ENCODE measurements at places on chromosomes 6 and 20. TPM values are rescaled to one million over a fixed set of nuclear protein-coding genes. Genes with fewer than 3 reads are reported as not detected.

CRISP3 gene
- not detected for polyA plus RNA-seq

KIF3B gene
- 23.8 TPM for polyA plus RNA-seq

ACTL10 gene
- polyA plus RNA-seq = 0.25 TPM

CAP2 gene
- 8.5 TPM for polyA plus RNA-seq

MOG gene
- polyA plus RNA-seq = not detected

IMPG1 gene
- polyA plus RNA-seq = not detected

DNA sequence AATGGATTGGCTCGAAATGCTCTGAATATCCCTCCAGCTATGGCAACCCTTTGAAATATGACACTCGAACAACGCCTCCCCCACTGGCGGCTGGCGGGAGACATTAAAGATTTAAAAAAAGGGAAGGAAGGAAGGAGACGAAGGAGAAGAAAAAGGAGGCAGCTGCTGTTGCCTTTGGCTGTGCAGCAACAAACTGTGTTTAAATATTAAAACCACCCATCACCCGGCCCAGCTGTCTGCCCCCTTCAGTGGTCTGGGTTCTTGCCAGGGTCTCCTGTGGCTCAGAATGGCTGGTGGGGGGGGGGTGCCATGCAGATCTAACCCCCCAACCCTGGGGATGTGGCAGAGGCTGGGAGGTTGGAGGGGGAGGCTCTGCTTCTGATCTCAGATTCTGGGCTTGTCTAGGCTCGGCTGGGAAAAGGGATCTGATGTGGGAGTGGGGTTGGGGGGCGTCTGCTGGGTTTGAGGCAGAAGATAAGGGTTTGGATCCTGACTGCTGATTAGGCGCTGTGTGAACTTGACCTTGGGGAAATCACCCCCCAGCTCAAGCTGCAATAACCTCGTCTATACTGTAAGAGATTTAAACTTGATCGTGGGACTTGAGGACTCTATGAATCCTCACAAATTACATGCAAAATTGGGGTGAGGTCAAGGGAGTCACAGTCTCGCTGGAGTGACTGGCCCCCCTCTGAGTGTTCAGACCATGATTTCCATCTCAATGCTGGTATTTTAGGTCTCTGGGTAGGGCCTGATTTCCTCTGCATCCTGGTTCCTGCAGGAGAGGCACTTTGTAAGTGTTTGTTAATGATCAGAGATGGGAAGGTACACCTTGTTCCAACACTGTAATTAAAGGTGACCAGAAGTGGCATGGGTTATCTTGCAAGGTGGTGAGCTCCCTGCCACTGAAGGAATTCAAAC is 40.3 kb upstream of the BLCAP start:
- no peaks in the 10 kb centered on the region for H3K4me1 ChIP-seq
- H3K27me3 ChIP-seq = peaks cover 12% of the 10 kb centered on the region
- DNase-seq = no peak

- no peaks in the 10 kb centered on the region for H3K27me3 ChIP-seq
- peaks cover 3% of the 10 kb centered on the region for H3K36me3 ChIP-seq
- no peak overlapping the region for H3K27ac ChIP-seq
- no peaks in the 10 kb centered on the region for H3K4me1 ChIP-seq
Observed at GRCh38 chr20:35637276-35637675, 21.6 kb downstream of the SPAG4 start.

- H3K36me3 ChIP-seq = peaks cover 13% of the 10 kb centered on the region
- no peak for DNase-seq
- H3K4me1 ChIP-seq = no peaks in the 10 kb centered on the region
- no peak overlapping the region for H3K4me3 ChIP-seq
- H3K27ac ChIP-seq = no peak overlapping the region
Observed at GRCh38 chr6:15513131-15513771, 149.6 kb downstream of the DTNBP1 start.

GRCh38 chr6:4747588-4747987 is 28.6 kb upstream of the CDYL start:
- H3K36me3 ChIP-seq = no peaks in the 10 kb centered on the region
- no peaks in the 10 kb centered on the region for H3K4me1 ChIP-seq
- no peak for DNase-seq

DNA sequence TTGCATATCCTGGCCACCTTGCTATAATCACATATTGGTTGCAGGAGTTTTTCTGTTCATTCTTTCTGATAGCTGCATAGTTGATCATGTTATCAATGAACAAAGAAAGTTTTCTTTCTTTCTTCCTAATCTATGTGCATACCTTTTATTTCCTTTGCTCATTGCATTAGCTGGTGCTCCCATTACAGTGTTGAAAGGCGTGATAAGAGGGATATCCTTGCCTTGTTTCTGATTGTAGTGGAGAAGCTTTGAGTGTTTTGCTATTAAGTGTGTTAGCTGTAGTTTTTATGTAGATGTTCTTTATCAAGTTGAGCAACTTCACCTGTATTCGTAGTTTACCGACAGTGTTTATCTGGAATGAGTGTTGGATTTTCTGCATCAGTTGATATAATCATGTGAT is 14.6 kb downstream of the STXBP5 start:
- H3K4me1 ChIP-seq = no peaks in the 10 kb centered on the region
- peaks cover 31% of the 10 kb centered on the region for H3K36me3 ChIP-seq
- no peak for DNase-seq
- H3K27me3 ChIP-seq = no peaks in the 10 kb centered on the region
- no peak overlapping the region for H3K27ac ChIP-seq
- no peak overlapping the region for H3K4me3 ChIP-seq

DNA sequence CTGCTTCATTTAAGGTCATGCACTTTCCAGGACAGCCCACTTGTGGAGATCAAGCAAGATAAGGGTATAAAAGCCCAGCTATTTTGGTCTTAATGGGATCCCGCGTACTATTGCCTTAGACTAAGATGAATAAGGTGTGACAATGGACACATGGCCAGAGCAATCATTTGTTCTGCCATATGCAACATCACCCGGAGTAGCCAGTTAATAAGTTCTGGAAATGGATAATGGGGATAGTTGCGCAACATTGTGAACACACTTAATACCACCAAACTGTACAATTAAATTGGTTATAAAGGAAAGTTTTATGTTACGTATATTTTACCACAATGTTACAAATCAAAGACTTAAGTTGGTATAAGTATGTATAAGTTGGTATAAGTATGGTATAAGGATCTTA is 674.5 kb downstream of the HDGFL1 start:
- peak overlapping the region; percentile 99 for H3K27ac ChIP-seq
- DNase-seq = no peak
- no peak overlapping the region for H3K4me3 ChIP-seq
- peaks cover 6% of the 10 kb centered on the region for H3K4me1 ChIP-seq
- no peaks in the 10 kb centered on the region for H3K36me3 ChIP-seq

GRCh38 chr6:119066517-119066916 is 11.9 kb downstream of the FAM184A start:
- no peak overlapping the region for H3K27ac ChIP-seq
- no peak overlapping the region for H3K4me3 ChIP-seq
- no peak for DNase-seq
- no peaks in the 10 kb centered on the region for H3K4me1 ChIP-seq
- H3K27me3 ChIP-seq = no peaks in the 10 kb centered on the region

DNA sequence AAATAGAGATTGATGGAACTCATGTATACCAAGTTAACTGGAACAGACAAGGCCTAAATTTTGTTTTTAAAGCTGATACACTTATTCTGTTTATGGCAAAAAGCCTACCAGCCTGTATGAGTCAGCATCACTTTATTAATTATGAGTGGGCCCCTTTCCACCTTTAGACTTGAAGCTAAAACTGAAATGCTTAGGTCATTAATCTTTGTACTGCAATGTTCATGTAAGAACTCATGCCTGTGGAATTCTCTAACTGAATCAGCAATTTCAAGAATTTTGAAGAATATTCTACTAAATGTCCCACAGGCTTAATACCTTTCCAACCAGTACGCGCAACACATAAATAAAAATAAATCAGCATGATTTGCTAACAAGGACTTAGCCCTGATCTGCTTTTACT is 140.2 kb upstream of the PHACTR1 start:
- H3K27ac ChIP-seq = no peak overlapping the region
- no peak for DNase-seq
- no peaks in the 10 kb centered on the region for H3K27me3 ChIP-seq
- no peaks in the 10 kb centered on the region for H3K4me1 ChIP-seq
- H3K4me3 ChIP-seq = no peak overlapping the region

DNA sequence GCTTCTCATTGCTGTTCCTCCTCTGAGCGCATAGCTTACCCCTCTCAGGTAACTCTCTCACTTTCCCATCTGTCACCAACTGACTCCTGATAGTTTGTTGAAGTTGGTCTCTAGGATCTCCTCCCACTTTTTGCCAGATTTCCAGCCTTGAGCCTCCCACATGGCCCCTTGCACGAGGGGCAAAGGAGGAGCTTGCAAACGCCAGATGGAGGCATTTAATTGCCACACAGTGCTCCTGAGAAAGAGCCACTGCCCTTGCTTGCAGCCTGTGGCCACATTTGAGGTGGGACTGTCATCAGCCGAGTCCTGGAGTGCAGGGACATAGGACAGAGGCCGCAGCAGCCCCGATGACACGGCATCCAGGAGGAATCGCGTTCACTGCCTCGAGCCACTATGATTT is 348.7 kb downstream of the SMOC2 start:
- no peaks in the 10 kb centered on the region for H3K4me1 ChIP-seq
- peak; percentile 40 for DNase-seq
- H3K27ac ChIP-seq = no peak overlapping the region
- no peak overlapping the region for H3K4me3 ChIP-seq
- no peaks in the 10 kb centered on the region for H3K27me3 ChIP-seq

- H3K4me3 ChIP-seq = peak within 1 kb of the TSS; percentile 68
- no peaks in the 10 kb centered on the region for H3K36me3 ChIP-seq
- H3K4me1 ChIP-seq = peaks cover 16% of the 10 kb centered on the region
- no peaks in the 10 kb centered on the region for H3K27me3 ChIP-seq
- DNase-seq = peak; percentile 99
Observed at GRCh38 chr20:62861726-62862336, at the start of gene TCFL5. Gene TCFL5 (minus strand): TSS chr20:62861822. CDS start chr20:62861670, 152 bp downstream.

- DNase-seq = no peak
- no peaks in the 10 kb centered on the region for H3K27me3 ChIP-seq
- H3K36me3 ChIP-seq = no peaks in the 10 kb centered on the region
- H3K4me1 ChIP-seq = no peaks in the 10 kb centered on the region
- H3K27ac ChIP-seq = no peak overlapping the region
Observed at GRCh38 chr20:22099348-22099747, 393.9 kb downstream of the PAX1 start.

DNA sequence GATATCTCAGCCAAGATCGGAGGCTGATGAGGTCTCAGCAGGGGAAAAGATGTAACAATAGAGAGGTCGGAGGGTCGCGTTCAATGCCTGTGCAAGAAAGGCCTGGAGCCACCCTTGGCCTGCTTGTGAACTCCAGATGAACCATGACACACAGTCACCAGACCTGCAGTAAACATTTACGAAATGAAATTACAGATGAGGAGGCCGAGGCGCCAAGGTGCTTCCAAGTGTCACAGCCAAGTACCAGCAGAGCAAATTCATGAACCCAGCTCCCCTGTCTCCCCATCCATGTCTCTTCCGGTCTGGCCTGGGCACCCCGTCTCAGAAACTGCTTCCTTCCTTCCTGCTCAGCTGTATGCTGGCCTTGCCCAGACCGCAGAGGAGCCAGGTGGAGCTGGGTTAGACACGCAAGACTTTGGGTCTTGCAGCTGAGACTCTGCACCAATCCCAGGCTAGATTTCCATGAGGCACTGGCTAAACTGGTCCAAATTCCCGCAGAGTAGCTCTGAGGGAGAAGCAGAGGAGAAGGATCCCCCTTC is 48.1 kb downstream of the CHMP4B start:
- DNase-seq = no peak
- no peak overlapping the region for H3K27ac ChIP-seq
- no peak overlapping the region for H3K4me3 ChIP-seq
- no peaks in the 10 kb centered on the region for H3K27me3 ChIP-seq
- H3K4me1 ChIP-seq = no peaks in the 10 kb centered on the region

DNA sequence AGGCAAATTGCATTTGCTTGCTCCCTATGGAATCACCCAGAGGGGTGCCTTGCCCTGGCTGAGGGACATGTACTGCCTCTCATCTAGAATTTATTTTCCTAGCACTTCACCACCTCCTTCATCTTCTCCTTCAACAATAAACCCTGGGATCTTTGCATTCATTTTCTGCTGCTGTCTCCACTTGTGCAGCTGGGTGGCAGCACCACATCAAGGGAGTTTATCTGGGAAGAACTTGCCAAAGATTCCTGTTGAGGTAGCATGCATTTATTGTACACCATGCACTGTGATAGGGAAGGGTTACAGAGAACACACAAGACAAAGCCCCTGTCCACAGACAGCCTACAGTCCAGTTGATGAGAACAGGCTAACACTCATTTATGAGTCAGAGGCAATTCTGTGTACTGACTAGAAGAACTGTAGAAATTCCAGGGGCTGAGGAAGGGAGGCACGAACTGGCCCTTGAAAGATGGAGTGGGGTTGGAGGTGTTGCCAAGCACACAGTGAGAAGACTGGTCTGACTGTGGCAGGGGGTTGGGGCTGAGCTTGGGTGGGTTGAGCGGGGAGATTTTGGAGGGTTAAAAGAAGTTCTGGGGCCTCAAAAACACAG is 17.5 kb downstream of the C20orf173 start:
- H3K27me3 ChIP-seq = no peaks in the 10 kb centered on the region
- no peak overlapping the region for H3K27ac ChIP-seq
- H3K36me3 ChIP-seq = peaks cover 16% of the 10 kb centered on the region
- peaks cover 13% of the 10 kb centered on the region for H3K4me1 ChIP-seq
- H3K4me3 ChIP-seq = no peak overlapping the region

DNA sequence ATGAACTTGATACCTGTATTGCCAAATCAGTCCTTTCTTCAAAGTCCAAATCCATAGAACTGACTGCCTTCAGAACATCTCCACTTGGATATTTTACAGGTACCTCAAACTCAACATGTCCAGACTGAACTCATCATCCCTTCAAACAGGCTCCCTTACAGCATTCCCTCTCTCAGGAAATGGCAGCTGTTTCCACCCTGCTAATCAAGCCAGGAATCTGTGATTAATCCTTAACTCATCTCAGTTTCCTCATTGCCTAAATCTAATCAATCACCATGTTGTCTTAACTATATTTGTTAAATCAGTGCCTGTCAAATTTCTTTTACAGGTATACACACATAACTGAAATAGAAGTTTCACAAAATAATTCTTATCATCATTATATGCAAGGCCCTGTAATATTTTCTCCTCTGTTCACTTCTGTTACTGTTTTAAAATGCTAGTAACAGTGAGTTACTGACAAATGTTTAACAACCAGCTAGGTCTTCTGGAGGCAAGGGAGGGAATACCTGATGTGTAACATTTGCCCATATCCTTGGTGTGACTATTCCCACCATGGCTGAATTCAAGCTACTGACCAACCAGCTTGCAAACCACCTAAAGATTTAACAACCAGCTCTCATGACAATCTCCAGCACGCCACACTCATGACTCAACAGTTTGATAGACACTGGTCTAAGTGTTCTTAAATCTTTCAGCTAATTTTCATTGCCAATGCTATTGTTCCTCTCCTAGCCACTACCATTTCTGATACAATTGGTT is 124.9 kb downstream of the ADAT2 start:
- H3K4me3 ChIP-seq = no peak overlapping the region
- H3K36me3 ChIP-seq = no peaks in the 10 kb centered on the region
- H3K4me1 ChIP-seq = no peaks in the 10 kb centered on the region
- DNase-seq = no peak
- no peaks in the 10 kb centered on the region for H3K27me3 ChIP-seq

- H3K36me3 ChIP-seq = no peaks in the 10 kb centered on the region
- no peak overlapping the region for H3K27ac ChIP-seq
- H3K27me3 ChIP-seq = no peaks in the 10 kb centered on the region
- H3K4me1 ChIP-seq = no peaks in the 10 kb centered on the region
- no peak for DNase-seq
Observed at GRCh38 chr6:44906761-44907160, 421.4 kb upstream of the RUNX2 start.
